ENCODE measurements at places on chromosomes 3 and 15.

- DNase-seq, result no peak
Measured at GRCh38 chr3:38154625-38155255, 10.6 kb upstream of the OXSR1 start.

GRCh38 chr3:186705882-186706780, 11.0 kb upstream of the KNG1 start:
- no peak for DNase-seq

GRCh38 chr15:85828874-85829273, 34.1 kb upstream of the KLHL25 start:
- no peak for DNase-seq

GRCh38 chr15:81194723-81195122, 2.0 kb upstream of the IL16 start:
- no peak for DNase-seq

DNA sequence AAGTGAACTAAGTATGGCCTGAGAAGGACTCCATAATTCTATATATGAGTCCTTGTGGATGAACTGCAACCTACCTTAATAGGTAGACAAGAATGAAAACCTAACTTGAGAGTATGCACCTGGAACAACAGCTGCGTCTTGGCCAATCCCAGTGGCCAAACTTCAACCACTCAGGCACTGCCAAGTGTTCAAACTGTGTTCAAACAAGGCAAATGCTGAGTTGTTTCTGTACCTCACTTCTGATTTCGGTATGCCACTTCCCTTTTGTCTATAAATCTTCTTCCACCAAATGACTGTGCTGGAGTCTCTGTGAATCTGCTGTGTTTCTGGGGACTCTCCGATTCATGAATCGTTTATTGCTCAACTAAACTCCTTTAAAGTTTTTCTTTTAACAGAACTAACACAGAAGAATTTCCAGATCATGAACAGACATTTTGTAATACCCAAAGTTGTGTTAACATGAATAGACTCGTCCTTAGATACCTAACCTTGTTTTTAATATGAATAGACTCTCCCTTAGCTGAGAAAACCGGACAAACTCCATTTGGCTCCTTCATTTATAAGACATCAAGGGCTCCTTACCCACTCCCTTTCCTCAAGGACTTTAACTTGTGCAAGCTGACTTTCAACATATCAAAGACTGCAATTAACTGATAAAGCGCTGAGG, 4.1 kb downstream of the ZNF717 start:
- DNase-seq, result no peak

DNA sequence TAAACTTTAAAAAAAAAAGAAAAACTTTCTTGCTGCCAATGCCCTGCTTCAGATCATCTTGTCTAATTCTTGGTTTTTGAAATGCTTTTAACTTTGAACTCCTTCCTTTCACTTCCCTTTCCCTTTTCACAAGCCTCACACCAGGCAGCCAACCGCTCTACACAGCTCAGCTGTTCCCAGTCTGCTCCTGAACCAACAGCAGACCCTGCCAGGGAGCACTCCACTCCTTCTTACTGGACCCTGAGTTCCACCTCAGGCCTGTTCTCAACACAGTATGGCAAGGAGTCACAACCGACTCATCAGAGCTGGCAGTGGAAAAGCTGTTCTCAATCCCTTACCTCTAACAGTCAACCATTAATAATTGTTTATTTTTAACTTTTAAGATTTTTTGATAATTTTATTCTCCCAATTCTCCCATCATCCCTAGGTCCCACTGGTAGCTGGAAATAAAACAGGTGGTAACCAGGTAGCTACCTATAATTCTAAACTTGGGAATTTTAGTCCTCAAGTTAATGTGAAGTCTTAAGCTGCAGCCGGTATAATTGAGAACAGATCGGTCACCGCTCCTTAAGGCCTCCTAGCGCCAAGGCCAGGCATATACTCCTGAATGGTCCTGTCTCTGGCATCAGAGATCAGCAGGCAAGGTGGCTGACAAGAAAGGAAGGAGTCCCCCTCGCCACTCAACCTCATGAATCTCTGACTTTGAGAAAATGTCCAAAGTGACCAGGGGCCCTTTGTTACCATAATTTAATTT, 43.9 kb downstream of the BOC start:
- no peak for DNase-seq

GRCh38 chr3:142623194-142623593, 27.0 kb downstream of the PLS1 start:
- DNase-seq, result no peak

DNA sequence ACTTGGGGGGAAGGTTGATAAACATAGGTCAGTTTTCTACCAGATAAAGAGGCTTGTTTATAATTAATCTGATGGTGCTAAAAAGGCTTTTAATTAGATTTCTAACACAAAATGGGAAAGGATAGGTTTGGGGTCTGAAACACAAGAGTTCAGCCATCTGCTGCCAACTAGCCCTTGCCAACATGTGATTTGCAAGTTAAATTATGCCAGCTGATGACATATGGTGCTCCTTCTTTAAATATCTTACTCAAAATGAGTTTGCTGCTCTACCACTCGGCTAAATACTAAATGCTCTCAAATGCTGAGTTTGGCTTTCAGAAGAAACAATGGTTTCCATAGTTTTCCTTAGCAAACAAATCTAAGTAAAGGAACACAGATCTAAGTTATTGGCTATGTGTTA, 557.8 kb upstream of the CCDC54 start:
- DNase-seq, result no peak

GRCh38 chr3:50525987-50526386, 22.6 kb upstream of the CACNA2D2 start:
- DNase-seq, result peak; percentile 46

DNA sequence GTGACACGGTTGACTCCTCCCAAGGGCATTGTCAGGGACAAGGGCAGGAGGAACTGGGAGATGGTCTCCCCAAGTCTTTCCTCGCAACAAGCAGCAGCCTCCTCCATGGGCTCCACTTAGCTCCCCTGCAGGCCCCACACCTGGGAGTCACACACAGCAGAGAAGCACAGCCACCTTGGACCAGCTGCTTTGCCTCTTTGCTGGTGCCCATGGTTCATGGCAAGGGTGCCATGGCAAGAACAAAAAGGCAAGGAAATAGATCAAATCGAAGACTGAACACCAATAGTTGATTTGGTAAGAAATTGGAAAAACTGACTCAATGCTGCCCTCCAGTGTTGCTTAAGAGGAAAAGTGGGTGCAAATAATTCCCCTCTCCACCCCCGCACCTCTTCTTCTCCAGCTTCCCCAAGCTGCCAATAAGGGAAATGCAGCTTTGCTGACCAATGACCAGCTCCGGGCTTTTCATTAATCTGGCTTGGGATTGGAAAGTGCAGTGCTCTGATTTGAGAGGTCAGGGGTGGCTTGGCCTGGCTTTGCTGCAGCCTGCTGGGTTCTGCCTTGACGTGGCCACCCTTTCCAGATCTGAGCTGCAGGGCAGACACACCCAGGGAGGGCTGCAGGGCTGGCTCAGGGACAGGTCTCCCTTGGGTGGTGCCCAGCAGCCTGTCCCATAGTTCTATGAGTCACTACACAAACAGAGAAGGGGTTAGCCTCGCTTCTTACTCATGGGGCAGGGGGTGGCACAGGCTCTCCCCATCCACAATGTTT, 162.0 kb downstream of the KLF13 start:
- peak; percentile 27 for DNase-seq

GRCh38 chr15:22949074-22949547, 31.1 kb downstream of the CYFIP1 start:
- no peak for DNase-seq

DNA sequence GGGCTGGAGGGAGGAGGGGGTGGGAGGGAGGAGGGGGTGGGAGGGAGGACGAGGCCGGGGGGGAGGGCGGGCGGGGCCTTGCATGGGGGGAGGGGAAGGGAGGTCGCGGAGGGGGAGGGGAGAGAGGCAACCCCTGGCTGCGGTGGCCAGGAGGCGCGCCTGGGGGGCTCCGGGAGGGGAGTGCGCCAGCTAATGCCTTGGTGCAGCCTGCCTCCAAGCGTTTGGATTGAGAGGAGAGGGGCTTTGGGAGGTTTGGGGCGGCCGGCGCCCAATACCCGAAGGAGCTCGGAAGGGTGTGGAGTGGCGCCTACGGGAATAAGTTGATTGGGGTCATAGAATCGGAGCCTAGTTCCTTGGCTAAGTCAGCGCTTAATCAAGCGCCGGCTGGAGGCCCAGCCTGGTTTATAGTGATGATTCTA, 557 bp downstream of the TFG start:
- DNase-seq, result no peak

DNA sequence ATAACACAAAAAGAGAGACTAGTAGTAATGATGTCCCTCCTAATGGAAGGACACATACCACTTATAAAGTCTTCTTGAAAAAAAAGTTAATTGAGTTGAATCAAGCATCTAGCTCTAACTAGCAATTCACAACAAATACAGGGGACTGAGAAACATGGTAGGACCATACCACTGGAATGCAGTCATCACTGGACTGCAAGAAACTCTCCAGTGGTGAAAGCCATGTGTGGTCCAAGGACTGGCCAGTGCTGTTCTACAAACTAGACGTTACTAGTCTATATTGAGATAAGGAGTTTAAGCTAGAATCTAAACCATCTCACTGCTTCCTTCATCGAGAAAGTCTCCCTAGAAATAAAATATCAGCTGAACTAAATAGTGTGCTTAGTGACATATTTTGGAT, 16.7 kb downstream of the FBN1 start:
- no peak for DNase-seq

GRCh38 chr3:65568497-65568896, 470.2 kb downstream of the MAGI1 start:
- DNase-seq, result no peak

GRCh38 chr3:55959471-55960080, 472.5 kb upstream of the WNT5A start:
- no peak for DNase-seq

- DNase-seq, result no peak
Measured at GRCh38 chr15:39828374-39828931, 45.8 kb upstream of the FSIP1 start.

GRCh38 chr15:100726421-100727190, 124.2 kb downstream of the ASB7 start:
- DNase-seq, result no peak

DNA sequence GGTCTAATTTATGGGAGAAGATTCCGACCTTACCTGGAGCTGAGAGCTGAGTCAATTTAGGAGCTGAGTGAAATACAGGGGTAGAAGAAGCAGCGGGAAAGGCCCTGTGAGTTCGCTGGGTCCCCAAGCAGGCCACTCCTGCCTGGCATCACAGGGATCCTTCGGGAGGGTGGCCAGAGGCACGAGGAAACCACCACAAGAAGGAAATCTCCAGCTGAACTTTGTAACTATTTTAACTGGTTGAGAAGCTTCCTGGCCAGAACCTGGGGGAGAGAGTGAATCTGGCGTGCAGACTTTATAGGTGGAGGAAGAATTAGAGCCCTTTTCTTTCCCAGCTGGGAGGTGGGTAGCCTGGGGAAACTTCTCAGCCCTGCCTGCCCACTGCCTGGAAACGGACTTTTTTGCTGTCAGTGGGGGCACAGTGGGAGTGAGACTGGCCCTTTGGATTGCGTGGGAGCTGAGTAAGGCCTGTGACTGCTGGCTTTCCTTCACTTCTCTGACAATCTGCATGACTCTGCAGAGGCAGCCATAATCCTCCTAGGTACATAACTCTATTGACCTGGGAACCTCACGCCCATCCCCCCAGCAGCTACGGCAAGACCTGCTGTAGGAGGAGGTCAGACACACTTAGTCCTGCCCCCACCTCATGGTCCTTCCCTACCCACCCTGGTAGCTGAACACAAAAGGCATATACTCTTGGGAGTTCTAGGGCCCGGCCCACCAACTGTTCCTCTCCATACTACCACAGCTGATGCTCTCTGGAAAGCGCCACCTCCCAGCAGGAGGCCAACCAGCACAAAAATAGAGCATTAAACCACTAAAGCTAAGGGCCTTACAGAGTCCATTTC, 340.7 kb downstream of the CNTN3 start:
- no peak for DNase-seq

DNA sequence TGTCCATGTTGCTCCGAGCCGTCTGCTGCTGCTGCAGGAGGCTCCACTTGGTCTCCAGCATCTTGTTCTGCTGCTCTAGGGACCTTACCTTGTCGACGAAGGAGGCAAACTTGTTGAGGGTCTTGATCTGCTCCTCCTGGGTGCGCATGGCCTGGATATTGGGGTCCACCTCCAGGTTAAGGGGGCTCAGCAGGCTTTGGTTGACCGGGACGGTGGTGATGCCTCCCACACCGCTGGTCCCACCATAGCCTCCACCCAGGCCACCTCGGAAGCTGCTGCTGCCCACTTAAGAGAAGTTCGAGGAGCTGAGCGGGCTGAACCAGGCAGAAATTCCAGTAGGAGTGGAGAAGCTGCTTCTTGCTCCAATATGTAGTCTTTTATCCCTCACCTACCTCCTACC, 180.7 kb upstream of the SYNPR start:
- no peak for DNase-seq

DNA sequence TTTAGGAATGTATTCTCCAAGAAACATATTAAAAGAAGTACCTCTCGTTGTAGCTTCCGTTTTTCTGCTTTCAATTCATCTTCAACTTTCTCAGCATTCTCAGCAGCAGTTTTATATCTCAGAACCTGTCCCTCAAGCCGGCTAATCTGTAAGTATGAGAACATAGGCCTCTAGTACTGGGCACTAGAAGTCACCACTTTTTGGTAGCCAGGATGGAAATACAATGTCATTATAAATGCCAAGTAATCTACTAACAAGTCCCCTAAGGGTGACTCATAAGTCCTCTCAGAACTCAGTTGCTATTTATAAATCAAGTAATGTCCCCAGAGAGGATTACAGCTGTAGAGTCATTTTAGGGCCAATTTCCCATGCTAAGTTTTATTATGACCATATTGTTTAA, 61.1 kb downstream of the MLH1 start:
- DNase-seq, result no peak

- no peak for DNase-seq
Measured at GRCh38 chr3:65871305-65872141, 167.2 kb downstream of the MAGI1 start.

DNA sequence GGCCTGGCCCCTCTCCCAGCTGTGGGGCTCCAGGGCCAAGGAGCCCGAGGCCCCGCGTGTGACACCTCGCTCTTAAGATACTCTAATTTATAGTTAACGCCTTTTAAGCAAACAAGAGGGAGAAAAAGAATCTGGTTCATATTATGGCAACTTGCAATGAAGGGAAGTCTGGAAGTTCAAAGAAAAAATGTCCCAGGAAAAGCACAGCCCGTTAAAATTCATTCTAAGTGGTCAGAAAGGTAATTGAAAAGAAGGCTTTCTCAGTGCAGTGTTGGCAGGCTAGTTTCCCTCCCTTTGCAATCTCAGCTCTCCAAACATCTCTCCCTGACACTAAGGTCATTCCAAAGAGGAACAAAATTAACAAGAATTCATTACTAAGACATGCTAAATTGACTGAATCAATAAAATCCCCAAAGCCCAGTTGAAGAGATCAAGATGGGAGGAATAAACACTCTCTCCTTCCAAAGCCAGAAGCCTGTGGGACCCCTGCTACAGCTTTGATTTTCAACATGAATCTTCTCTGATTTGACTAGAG, 339.3 kb downstream of the THSD4 start:
- DNase-seq, result no peak

DNA sequence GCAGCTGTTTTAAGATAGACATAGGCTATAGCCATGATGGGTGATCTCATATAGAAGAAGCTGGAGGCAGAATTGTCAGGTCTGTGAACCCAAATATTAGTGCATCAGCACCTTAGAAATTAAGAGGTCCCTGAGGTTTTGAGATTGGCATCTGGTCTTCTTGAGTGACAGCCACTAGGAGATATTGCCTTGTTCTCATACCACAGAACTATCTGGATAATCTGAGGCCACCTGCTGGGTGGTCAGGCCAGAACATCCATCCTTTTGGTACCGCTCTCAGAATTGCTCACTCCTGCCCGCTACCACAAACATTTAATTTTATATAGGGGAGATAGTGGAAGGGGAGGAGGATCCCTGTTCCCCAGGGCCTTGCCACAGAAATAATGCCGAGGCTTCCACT, 210.6 kb upstream of the ZPLD1 start:
- DNase-seq, result no peak
